ENCODE measurements at places on chromosomes 1 and 21.

DNA sequence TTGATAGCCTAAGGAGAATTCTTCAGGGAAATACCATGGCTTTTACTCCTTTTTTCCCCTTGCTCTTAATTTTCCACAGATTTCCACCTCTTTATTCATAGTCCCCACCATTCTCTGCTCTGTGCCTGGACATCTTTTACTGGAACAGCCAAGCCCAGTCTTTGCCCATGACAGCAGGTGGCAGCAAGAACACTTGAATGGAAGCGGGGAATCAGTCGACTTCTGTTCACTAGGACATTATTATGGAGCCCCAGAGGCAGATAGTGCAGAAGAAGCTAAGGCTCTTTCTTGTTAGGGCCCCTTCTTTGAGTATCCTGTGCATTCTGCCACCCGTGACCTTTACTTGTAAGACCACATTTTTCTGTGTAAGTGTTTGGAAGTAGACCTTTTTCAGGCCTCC is 6.3 kb downstream of the OR14I1 start:
- no peak for DNase-seq

- DNase-seq: no peak
Observed at GRCh38 chr1:87180682-87181081, 148.0 kb upstream of the LMO4 start.

DNA sequence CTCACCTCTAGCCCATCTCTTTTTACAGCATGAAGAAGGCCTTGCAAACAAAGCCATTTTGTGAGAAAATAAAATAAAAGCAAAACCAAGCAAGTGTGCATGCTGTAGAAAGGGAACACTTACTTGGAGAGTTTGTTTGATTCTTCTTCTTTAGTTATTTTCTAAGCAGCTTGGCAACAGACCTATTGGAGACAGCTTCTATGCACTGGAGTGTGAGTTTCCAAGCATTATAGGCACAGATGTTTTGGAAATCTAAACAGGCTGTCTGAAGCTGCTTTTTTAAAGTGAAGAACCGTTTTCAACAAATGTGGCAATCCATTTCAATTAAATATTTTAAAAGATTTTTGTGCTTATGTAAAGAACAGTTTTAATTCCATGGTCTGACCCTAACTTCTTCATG is 76.6 kb downstream of the NGF start:
- no peak for DNase-seq

- DNase-seq: no peak
Observed at GRCh38 chr1:179066471-179066870, 15.4 kb upstream of the TOR3A start.

DNA sequence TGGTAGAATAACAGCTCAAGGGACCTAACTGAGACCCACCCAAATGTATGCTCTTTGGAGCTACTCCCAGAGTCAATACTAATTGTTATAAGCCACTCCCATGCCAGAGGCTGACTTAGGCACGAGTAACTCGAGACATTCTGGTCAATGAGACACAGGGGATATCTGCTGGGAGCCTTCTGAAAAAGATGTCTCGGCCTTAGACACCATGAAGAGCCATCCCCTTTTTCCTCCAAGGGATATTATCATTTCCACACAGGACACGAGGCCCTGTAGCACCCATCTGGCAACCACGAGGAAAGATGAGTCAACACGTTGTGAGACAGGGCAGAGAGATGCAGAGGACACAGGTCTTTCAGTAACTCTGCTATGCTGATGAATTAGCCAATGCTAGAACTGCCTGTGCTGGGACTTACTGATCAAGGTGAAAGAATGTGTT is 30.7 kb downstream of the ITPKB start:
- no peak for DNase-seq

GRCh38 chr1:161511018-161511755 is 5.9 kb downstream of the FCGR2A start:
- DNase-seq: no peak

GRCh38 chr1:11770011-11770410 is 8.0 kb downstream of the C1orf167 start:
- no peak for DNase-seq

DNA sequence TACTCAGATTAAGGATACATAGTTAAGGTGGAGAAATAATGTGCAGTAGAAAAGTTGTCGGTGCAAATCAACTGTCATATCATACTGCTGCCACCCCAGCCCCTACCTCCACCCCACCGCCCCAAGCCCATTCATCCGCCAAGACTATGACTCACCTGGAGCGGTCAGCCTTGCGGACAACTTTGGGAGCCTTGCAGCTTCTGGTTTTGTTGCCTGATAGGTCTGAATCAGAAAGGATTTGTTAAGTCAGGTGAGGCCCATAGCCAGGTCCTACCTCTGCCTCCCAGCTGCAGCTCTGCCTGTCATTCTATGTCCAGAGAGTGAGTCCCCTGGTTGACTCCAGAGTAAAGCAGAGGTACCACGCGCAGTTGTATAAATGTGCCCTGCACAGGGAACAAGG is 12.6 kb downstream of the C1orf162 start:
- DNase-seq: no peak

DNA sequence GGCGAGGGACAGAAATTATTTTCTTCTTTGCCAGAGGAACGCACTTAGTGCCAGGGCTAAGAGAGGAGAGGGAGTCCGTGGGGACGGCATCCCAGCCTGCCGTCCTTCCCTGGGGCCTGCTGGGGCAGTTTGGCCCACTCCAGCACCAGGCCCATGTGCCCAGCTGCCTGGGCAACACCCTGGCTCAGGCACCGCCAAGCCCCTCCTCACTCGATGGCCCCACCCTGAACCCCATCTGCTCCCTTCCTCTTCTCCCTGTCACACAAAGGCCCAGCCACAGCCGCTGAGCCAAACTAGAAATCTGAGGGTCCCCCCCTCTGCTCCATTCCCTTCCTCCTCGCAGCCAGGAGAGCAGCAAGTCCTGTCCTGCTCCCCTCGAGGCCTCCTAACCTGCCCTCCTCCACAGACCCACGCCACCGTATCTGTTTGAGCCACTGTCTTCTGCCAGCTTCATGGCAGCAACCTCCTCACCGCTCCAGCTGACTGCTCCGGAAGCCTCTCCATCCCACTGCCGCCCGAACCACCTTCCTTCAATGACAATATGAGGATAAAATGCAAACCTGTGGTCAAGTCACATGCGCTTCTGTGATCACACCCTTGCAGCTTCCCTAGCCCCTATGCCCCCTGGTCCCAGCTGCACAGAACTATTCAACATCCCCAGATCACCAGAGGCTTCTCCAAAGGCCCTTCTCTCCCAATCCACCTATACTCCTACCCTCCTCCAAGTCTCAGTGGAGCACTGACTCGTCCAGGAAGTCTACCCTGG is 8.4 kb upstream of the TNNI1 start:
- no peak for DNase-seq

DNA sequence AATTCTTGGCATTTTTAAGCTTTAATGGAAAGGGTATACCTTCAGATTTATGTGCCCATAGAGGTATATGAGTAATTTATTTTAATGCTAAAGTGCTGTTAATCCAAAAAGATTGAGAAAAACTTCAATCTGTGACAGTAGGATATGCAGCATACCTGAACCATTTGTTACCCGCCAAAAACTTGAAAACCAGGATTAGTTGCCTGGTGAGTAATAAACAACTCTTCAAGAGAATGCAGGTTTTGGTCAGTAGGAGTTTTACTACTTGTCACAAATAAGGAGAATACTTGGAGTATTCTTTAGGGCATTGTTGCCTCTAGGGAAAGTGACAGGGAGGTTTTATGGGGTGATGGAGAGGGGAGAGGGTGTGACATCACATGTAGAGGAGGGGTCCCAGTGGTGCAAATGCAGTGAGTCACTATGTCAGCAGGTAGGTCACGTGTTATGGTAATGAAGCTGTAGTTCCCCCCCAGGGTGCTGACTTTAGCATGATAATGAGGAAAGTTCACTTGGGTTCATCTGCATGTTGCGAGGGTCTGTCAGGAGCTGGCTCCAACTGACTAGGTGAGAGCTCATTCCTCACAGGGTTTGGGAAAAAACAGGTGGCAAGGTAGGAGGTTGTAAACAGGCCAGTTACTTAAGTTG is 23.1 kb downstream of the USP25 start:
- no peak for DNase-seq

DNA sequence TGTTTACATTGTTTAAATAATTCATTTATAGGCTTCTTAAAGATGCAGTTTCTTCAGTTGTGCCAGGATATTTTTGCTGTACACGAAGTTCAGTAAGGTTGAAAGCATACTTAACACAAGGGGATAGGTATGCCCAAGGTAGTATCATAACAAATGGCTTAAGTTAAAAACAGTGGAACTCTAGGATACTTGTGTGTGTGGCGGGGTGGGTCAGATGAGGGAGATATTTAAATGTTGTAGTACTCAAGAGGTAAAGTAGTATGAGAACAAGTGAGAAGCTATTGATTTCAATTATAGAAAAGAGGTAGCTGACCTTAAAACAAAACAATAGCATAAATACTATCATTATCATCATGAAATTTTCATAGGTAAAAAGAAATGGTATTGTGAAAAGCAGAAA is 6.2 kb downstream of the LRRC7 start:
- DNase-seq: no peak

GRCh38 chr1:168374566-168374965 is 93.9 kb downstream of the TBX19 start:
- DNase-seq: no peak

DNA sequence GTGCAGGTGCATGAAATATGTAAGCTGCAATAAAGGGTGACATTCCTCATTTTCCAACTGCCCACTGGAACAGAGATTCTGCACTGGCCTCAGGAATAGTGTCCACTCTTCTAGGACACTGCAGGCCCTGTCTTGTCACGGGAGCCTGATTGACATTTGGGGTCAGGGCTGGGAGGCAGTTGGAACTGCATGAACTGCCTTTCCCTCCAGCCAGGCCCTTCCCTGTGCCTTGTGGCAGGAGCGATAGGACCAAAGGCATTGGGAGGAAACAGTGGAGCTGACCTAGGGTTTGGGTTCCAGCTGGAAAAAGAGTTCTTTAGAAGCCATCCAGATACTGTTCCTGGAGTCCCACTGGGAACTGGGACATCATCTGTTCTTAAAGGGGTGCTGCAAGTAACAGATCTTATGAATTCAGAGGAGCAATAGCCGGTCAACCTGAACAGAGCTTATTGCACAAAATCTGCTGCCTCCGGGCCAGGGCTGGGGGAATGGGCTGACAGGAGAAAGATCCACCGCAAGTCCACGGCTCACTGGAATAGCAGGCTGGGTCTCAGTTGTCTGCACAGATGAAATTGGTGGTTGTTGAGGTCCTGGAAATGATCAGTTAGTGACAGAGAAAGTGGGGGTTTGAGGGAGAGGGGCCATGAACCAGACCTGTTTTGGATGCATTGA is 451.7 kb downstream of the CAMTA1 start:
- no peak for DNase-seq

GRCh38 chr21:41555057-41555456 is 47.1 kb upstream of the TMPRSS2 start:
- DNase-seq: no peak

DNA sequence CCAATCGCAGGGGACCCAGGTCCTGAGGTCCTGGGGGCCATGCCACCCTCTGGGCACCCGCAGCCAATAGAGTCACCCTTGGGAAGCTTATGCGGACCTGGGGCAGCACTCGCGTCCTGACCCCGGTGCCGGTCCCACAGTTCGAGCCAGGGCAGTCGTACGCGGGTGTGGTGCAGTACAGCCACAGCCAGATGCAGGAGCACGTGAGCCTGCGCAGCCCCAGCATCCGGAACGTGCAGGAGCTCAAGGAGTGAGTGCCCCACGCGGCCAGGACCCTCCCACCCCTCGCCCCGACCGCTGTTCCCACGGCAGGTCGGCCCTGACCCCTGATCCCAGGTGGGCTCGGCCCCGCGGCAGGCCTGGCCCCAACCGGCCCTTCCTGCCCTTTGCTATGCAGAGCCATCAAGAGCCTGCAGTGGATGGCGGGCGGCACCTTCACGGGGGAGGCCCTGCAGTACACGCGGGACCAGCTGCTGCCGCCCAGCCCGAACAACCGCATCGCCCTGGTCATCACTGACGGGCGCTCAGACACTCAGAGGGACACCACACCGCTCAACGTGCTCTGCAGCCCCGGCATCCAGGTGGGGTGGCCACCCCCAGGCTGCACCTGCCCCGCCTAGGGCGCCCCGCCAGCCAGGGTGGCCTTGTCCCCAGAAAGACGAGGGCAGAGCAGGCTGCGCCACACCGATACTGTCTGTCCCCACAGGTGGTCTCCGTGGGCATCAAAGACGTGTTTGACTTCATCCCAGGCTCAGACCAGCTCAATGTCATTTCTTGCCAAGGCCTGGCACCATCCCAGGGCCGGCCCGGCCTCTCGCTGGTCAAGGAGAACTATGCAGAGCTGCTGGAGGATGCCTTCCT is 20.5 kb downstream of the COL6A1 start:
- DNase-seq: no peak

GRCh38 chr21:45278156-45278911 is 9.4 kb downstream of the POFUT2 start:
- no peak for DNase-seq

- no peak for DNase-seq
Observed at GRCh38 chr1:91889717-91890459, 3.9 kb upstream of the TGFBR3 start.

- DNase-seq: no peak
Observed at GRCh38 chr1:236361909-236362590, 32.0 kb upstream of the EDARADD start.

Measured in GM18507 (cell line).